ENCODE measurements at places on chromosomes 2 and 18.

DNA sequence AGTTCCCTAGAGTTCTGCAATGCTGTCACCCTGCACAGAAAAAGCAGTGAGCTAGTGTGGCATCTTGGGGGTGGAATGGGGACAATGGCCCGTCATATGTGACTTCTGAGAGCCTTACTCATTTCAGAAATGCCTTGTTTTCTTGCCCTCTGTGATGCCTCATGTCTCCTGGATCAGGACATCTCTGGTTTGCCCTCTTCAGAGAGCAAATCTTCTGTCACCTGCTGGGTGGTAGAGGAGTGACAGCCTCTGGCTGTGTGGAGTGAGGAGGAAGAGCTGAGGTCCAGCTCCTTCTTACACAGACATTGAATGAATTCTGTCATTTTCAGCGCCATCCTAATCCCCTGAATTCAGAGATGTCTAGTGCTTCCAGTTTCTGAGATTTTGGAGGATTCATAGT is 55.6 kb upstream of the PHLPP1 start:
- DNase-seq = no peak

GRCh38 chr2:19711470-19712372 is 190.1 kb downstream of the TTC32 start:
- DNase-seq = no peak

GRCh38 chr18:64399566-64399965 is 250.7 kb upstream of the LINC00305 start:
- no peak for DNase-seq

DNA sequence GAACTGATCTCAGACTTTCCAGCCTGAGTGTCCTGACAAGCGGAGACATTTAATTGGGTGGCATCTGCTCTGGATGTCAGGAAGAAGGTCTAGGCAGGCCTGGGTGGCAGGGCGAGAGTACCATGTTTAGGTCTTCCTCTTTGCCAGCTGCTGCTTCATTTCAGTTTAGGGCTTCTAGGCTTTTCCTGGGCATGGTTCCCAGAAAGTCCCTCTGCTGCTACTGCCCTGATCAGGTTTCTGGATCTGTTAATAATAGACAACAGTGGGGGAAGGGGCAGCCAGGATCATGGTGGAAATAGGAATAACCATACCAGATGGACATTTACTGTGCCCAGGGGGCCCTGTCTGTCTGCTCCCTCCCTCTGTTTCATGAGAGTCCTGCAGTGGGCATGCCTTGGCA is 2.3 kb upstream of the PLCD4 start:
- DNase-seq = no peak

DNA sequence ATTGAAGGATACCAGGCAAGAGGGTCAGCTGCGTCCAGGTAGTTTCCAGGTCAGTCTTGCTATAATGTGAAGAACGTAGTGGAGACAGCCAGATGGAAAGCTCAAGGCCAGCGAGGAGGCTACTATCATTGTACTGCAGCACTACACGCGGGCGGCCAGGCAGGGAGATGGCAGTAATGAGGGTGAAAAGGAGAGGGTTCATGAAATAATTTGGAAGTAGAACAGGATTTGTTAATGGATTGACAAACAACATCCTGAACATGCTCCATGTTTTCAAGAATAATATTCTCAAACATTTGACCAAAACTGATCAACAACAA is 17.1 kb downstream of the SPIRE1 start:
- no peak for DNase-seq

- DNase-seq = no peak
Measured at GRCh38 chr2:69575926-69576325, 67.6 kb downstream of the AAK1 start.

DNA sequence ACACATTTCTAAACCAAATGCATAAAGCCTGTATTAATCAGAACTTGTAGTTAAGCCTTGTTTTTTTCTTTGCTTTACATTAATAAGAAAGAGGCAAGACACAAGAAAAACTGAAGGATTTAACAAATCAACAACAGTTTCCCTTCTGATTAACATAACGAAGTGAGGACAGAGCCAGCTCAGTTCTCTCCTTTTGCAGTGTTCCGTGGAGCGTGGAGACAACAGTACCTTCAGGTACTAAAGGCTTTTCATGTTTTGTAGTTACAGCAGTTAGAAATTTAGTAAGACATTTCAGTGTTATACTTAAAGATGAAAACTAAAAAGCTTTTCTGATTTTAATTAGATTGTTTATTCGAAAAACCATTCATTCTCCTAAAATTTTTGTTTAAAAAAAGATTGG is 115.2 kb downstream of the FMNL2 start:
- no peak for DNase-seq

- DNase-seq = no peak
Measured at GRCh38 chr2:47664817-47665216, 118.1 kb upstream of the MSH6 start.

Data from omental fat pad (tissue), 4 donors.